Posterior vena cava (tissue), 2 donors: ENCODE measurements at places on chromosomes 1 and 21. TPM values are rescaled to one million over a fixed set of nuclear protein-coding genes. Genes with fewer than 3 reads are reported as not detected.
A peak's percentile ranks its signal among the peaks of the same experiment; 100 is the strongest.

Gene BMP8A
- total RNA-seq = 0.65 TPM

GRCh38 chr1:10070206-10070605, 37.4 kb downstream of the UBE4B start:
- no peak for DNase-seq

- DNase-seq = no peak
Measured at GRCh38 chr1:87735750-87736149, 407.1 kb downstream of the LMO4 start.

DNA sequence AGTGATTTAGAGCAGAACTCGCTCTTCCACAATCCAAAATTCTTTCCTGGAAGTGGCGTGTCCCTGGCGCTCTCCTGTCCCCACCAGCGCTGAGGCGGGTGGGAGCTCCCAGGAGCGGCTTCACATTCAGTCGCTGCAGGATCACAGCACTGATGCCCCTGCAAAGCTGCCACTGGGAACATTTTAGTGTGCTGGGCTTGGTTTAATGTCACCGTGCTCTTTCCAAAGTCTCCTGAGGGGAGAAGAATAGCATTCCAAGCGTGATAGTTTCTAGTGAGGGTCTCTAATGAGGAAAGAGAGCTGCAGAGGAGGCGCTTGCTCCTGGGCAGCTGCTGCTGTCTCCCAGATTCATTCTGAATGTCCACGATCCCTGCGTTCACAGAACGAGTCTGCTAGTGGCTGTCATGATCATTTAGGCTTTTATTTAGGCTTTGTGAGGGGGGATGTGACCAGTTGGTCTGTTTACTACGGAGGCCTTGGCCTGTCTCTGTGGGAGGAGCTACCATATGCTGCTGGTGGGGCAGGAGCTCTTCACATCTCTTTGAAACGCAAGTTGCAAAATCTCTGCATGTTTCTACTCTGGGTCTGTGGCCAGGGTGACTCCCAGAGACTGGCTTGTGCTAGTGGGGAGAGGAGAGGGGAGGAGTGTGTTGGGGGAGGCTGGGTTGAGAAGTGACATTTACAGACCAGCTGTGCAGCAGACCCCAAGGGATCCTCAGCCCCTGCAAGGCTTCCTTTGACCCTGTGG, 23.4 kb downstream of the OLFML3 start:
- DNase-seq = no peak

Gene RNU1-3
- total RNA-seq = 12,584 TPM

DNA sequence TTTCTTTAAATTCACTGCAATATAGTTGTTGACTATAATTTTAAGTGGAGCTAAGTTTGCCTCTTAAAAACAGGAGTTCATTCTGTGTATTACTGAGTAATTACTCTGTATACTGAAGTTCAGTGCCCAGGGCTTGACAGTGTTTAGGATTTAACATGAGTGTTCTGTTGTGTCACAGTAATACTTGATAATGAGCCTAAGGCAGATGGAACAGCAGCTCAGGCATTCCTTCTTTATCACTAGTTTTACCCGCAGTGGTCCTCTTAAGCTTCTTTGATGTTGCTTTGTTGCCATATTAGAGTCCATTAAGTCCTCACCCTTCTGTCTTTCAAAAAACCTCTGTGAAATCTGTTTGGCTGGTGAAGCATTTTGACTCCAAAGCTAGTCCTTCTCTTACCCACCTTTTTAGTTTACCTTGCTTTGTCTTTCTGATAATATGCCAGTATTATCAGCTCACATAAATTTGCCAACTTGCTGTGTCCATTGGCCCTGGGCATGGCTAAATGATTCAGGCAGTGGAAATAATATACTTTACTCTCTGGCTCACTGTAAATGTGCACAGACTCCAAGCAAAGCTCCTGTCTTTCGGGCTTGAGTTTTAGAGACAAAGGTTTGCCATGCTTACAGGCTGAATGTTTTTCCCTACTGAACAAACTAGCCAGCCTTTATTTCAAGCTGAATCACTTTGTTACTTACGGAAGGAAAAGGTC, 17.7 kb downstream of the HIPK1 start:
- DNase-seq = no peak

GRCh38 chr1:46341222-46342083, 846 bp downstream of the NSUN4 start:
- DNase-seq = no peak

Gene DNASE2B
- not detected for total RNA-seq

GRCh38 chr1:190708418-190709057, 230.9 kb upstream of the BRINP3 start:
- no peak for DNase-seq

Gene CASQ2
- 98.7 TPM for total RNA-seq

- peak; percentile 74 for DNase-seq
Measured at GRCh38 chr1:53460666-53461322, 1.6 kb downstream of the DMRTB1 start.

Gene OLIG1
- not detected for total RNA-seq

Gene RHBG
- not detected for total RNA-seq

Gene L1TD1
- total RNA-seq = 0.48 TPM

DNA sequence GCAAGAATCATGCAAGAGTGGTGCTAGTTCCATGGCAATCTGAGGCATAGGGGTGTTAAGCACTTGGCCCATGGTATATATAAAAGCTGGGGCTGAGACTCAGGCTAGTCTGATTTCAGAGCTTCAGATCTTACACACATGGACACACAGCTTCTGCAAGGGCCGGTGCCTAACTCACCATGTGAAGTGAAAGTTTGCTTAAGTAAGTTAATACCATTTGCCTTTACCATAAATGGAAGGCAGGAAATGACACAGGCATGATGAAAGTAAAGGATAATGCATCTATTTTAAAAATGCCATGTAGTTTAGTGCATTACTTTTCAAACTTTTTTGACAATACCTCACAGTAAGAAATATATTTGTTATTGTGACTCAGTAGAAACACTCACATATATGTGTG, 122.6 kb downstream of the KCNJ6 start:
- no peak for DNase-seq

DNA sequence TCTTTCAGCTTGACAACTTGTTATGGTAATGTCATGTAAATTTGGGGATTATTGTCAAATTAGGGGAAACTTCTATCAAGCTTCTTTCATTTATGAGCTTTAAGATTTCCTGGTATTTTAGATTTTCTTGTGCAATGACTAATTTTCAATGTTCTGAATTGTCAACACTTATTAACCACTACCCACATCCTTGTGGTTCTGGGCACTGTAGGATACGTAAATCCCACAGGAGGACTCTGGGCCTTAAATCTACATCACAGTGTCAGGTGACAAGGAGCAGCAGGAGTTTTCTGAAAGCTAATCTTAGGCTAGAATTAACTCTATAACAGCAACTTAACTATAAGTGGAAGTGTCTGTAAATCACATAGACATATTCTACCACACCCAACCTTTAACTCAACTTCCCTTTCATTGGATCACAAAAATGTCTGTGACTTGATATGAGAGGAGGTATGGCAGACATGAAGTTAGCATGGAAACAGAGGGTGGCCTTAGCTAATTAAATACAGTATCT, 397.7 kb downstream of the HLX start:
- DNase-seq = no peak

Gene ALX3
- total RNA-seq = not detected

DNA sequence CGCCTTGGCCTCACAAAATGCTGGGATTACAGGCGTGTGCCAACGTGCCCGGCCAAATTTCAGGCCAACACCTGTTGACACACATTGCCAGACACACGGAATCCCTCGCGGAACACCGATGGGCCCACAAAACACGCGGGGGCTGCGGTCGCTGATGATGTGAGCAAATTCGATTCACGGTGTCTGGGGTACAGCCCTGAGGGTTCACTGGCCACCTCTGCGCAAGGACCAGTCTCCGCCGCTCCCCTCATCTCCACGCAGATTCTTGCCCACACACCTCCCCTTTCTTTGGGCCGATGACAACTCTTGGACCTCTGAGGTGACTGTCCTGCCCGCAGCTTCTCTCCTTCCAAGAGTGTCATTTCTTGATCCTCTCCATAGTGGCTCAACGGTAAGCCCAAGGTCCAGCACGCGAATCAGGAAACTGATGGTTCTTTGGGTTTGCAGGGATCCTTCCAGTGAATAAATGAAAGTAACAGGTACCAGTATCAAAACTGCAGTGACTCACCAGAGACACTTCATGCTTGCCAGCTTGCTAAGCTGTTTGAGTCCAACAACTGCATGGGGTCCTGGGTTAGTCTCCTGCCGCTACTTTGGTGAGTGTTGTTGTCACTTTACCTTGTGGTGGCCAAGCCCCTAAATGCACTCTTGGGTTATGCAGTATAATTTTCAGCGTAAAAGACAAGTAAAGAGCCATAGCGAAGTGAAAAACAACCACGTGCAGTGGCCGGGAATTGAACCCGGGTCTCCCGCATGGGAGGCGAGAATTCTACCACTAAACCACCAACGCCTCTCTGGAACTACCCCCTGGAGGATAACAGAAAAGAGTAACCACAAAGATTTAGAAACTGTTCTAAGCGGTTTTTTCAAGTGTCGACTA, 11.0 kb upstream of the RNU1-3 start:
- DNase-seq = peak; percentile 73

DNA sequence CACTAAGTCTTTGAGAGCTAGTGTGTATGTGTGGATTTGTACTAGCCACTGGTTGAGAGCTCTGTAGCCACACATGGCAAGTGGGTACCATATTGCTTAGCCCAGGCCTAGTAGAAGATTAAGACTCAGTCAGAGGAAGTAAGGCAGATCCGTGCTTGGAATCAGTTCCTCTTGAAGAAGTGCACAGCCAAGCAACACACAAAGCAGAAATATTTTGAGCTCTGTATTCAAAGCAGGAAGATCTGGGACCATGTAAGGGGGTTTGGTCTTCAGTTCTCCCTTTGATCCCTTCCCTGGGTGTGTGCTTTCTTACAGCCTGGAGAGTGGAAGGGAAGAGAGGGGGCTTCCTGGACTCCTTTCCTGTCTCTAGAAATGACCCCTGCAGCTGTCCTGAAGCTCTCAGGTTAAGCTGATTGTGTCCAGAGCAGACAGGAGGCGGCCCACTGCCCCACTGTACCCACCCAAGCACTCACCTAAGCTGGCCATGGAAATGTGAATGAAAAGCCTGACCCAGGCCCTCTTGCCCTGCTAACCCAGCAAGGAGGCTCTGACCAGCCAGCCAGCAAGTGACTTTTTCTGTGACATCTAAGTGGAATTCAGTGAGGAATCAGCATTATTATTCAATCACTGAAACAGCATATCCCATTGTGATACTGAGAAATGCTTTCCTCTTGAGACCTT, 3.6 kb downstream of the ETS2 start:
- DNase-seq = no peak

Gene LDLRAD1
- not detected for total RNA-seq

Gene CRNN
- not detected for total RNA-seq

GRCh38 chr1:109818988-109819764, 55.5 kb upstream of the EPS8L3 start:
- no peak for DNase-seq

DNA sequence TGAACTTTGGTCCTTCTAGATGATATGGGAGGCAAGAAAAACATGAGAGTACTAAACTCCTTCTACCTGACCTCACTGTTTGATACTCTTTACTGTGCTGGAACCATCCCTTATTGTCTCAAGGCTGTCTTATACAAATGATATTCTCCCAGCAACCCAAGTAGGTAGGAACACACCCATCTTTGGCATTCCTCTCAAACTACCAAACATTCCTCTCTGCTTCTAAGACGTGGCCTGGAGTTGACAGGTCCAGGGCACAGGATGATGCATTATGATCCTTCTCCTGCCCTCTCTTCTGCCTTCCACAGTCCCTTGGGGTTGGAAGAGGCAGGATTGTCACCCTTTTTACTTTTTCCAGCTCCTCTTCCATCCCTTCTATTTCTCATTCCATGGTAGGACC, 90.5 kb downstream of the SPATA17 start:
- DNase-seq = no peak

- peak; percentile 69 for DNase-seq
Measured at GRCh38 chr1:3640121-3640837, 9.6 kb downstream of the WRAP73 start.

GRCh38 chr1:209768354-209768774, 12.5 kb downstream of the TRAF3IP3 start:
- no peak for DNase-seq

- no peak for DNase-seq
Measured at GRCh38 chr1:4726620-4727341, 72.4 kb downstream of the AJAP1 start.

DNA sequence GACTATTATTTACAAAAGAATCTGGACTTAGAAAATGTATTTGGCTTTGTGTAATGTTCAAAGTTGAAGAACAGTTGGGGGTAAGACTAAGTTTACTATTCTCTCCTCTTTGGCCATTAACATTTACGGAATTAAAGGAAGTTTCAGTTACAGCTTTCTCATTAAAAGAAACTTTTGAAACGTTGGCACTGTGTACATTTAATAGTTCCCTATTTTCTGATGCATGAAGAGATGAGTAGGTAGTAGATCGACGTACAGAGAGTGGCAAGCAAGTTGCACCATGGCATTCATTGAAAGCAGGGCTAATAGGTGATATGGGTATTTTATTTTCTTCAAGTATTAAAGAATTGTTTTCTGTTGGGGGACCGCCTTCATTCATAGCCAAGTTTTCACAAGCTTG, 3.2 kb downstream of the ASPM start:
- no peak for DNase-seq

DNA sequence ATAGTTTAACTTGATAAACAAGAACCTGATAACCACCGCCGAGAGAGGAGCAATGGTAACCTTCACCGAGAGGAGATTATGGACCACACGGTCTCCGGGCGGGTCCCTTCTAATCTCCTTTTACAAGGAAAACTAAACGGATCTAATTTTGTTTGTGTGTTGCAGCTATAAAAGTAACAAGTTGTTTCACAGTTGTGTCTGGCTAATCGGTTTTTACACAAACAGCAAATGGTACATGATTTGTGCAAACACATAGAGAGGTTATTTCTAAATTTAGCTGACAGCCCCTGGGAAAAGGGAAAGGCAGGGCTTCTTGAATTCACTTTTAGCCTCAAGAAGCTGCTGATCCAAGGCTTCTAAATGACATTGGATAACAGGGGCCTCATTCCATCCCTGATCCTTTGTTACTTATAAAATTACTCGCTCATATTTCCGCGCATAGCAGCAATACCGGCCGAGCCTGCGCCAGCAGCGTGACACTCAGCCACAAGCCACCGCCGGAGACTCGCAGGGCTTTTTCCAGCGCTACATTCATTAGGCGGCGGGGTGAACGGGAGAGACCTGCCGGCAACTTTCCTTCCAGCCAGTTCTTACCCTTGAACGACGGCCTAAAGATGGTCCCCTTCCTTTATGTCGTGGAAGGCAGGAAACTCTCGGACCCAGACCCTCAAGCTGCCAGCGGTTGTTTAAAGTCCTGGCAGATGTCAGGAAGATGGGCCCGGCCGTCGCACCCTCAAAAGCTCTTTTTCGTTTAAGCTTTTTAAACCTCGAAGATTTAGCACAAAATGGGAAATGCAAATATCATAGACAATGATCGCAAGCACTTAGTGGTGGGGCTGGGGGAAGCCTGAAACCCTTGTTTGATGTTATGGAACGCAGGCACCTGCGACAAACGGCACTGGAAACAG, 4.4 kb downstream of the FOXD3 start:
- no peak for DNase-seq

- no peak for DNase-seq
Measured at GRCh38 chr1:67850151-67850551, 16.9 kb upstream of the GNG12 start.
